ENCODE measurements at places on chromosomes 2 and 18. TPM values are rescaled to one million over a fixed set of nuclear protein-coding genes. Genes with fewer than 3 reads are reported as not detected.

- H3K27ac ChIP-seq = no peak overlapping the region
- peaks cover 2% of the 10 kb centered on the region for H3K27me3 ChIP-seq
- no peak overlapping the region for H3K4me3 ChIP-seq
- H3K4me1 ChIP-seq = no peaks in the 10 kb centered on the region
Measured at GRCh38 chr2:9163306-9164111, 43.1 kb upstream of the ASAP2 start.

DNA sequence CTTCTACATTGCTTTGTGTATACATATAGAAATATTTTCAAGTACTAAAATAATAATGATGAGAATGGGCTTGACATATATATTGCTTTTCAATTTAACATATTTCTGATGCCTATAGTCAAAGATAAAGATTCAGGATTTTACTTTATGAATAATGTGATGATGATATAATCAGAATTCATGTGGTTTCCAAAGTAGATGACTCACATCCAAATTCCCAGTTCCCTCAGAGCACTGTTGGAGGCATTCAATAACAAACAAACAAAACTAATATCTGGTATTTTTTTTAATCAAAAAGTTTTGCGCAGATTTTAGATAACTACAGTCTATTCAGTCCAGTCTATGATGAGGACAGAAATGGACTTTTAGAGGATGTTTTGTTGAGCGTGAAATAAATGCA lies 2094.5 kb upstream of the CELF4 start:
- peaks cover 10% of the 10 kb centered on the region for H3K4me1 ChIP-seq
- no peak for DNase-seq
- no peaks in the 10 kb centered on the region for H3K36me3 ChIP-seq
- no peak overlapping the region for H3K4me3 ChIP-seq
- H3K27me3 ChIP-seq = peaks cover 4% of the 10 kb centered on the region

GRCh38 chr2:178947006-178947405 lies 102.9 kb downstream of the CCDC141 start:
- peaks cover 2% of the 10 kb centered on the region for H3K27me3 ChIP-seq
- DNase-seq = no peak
- H3K36me3 ChIP-seq = no peaks in the 10 kb centered on the region
- H3K4me3 ChIP-seq = no peak overlapping the region

GRCh38 chr2:198544461-198544860 lies 740.1 kb downstream of the PLCL1 start:
- H3K27me3 ChIP-seq = no peaks in the 10 kb centered on the region
- no peaks in the 10 kb centered on the region for H3K36me3 ChIP-seq
- H3K4me1 ChIP-seq = no peaks in the 10 kb centered on the region
- no peak overlapping the region for H3K27ac ChIP-seq

- H3K4me1 ChIP-seq = no peaks in the 10 kb centered on the region
- DNase-seq = no peak
- H3K4me3 ChIP-seq = no peak overlapping the region
- no peak overlapping the region for H3K27ac ChIP-seq
- no peaks in the 10 kb centered on the region for H3K36me3 ChIP-seq
Measured at GRCh38 chr2:211724933-211725332, 813.7 kb downstream of the ERBB4 start.

Gene LRRFIP1
- total RNA-seq = 112 TPM

Gene SLC14A1
- total RNA-seq = not detected

Gene FNDC4
- 15.2 TPM for total RNA-seq

Gene NYAP2
- total RNA-seq = 0.32 TPM

Measured in glutamatergic neuron (in vitro differentiated cells).